COR-L47 (cell line): ENCODE measurements at places on chromosomes 3 and 15.

- no peak for DNase-seq
These were observed 156.6 kb downstream of the SMAD6 start for GRCh38 chr15:66858423-66859207.

GRCh38 chr3:4976109-4976508, 3.1 kb upstream of the BHLHE40 start:
- DNase-seq: no peak

DNA sequence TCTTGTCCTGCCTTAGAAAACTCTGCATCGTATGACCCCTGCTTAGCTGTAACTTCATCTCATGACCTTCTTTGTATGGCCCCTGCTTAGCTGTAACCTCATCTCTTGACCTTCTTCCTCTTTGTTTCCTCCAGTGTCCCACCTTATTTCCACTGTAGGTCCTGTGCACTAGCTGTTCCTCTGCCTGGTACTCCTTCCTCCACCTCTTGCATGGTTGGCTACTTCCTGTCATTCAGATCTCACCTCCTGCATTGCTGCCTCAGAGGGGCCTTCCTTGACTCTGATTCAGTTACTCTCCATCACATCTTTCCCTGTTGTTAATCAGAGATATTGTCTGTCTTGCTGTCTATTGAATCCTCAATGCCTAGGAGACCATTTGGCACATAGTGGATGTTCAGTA, 63.2 kb downstream of the PDE8A start:
- no peak for DNase-seq

DNA sequence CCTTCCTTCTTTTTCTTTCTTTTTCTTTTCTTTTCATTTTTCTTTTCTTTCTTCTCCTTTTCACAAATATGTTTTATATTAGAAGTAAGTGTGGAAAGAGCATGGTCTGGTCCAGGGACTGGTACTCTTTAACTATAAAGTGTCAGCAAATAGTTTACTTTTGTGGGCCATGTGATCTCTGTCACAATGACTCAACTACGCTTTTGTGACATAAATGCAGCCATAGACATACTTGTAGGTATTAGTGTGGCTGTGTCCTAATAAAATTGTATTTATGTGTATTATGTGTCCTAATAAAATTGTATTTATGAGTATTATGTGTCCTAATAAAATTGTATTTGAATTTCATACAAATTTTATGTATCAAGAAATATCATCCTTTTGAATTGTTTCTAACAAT, 749.1 kb upstream of the ARPP21 start:
- DNase-seq: no peak
